ENCODE measurements at places on chromosomes 2 and 18. TPM values are rescaled to one million over a fixed set of nuclear protein-coding genes. Genes with fewer than 3 reads are reported as not detected.

- DNase-seq, result no peak
- H3K27ac ChIP-seq, result no peak overlapping the region
- no peaks in the 10 kb centered on the region for H3K27me3 ChIP-seq
- H3K4me1 ChIP-seq, result peaks cover 15% of the 10 kb centered on the region
Observed at GRCh38 chr18:35042389-35043071, 1.3 kb downstream of the MAPRE2 start.

GRCh38 chr2:54086157-54086556 is 29.3 kb upstream of the ACYP2 start:
- no peaks in the 10 kb centered on the region for H3K36me3 ChIP-seq
- no peak for DNase-seq
- H3K4me1 ChIP-seq, result peaks cover 11% of the 10 kb centered on the region
- H3K27me3 ChIP-seq, result no peaks in the 10 kb centered on the region

DNA sequence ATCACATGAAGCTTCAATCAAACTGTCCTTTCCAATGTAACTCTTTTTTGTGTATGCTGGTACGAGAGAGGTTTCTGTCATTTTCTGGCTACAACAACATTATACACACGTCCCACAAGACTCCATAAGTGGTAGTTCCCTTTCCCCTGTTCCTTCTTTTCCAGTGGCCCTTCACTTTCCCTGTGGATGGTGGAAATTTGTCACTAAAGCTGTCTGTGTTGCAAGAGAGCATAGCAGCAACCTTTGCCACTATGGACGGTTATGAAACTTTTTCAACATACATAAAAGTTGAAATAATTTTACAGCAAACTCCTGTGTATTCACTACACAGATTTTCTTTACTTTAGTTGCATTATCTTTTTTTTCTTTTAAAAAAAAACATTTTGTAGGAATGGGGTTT is 18.7 kb downstream of the DBI start:
- H3K4me3 ChIP-seq, result no peak overlapping the region
- peaks cover 5% of the 10 kb centered on the region for H3K4me1 ChIP-seq
- H3K36me3 ChIP-seq, result no peaks in the 10 kb centered on the region
- DNase-seq, result no peak
- no peaks in the 10 kb centered on the region for H3K27me3 ChIP-seq

DNA sequence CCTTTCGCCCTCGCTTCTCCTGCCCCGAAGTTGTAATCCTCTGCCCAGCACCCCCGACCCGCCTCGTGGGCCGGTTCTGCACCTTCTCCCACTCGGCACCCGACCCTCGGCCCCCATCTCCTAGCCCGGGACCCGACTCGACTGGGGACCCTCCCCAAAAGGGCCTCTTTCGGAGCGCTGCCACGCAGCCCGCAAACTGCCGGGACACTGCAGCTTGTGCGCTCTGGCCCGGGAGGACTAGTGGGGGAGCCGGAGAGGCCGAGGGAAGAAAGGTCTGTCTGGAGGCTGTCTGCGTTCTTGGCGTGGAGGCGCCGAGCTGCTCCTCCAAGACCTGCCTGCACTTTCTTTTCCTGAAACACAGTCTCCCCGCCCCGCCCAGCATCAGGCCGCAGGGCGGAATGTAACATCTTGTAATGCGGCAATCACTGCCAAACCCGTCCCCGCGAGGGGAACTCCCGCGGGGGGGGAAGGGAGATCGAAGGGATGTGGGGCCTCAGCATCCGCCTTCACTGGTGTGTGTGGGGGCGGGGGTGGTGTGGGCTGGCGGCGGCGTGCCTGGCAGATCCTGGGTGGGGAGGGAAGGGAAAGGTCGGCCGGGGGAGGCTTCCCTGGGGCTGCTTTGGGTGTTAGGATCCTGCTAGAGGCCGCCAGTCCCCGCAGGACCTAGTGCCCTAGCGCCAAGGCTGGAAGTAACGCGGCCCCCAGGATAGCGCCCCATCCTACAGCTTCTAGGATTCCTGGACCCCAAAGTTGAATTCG is 7.4 kb downstream of the DLX2 start:
- H3K4me1 ChIP-seq, result peaks cover 40% of the 10 kb centered on the region
- peaks cover 98% of the 10 kb centered on the region for H3K27me3 ChIP-seq
- peak; percentile 67 for DNase-seq
- no peak overlapping the region for H3K27ac ChIP-seq
- H3K36me3 ChIP-seq, result no peaks in the 10 kb centered on the region
- H3K4me3 ChIP-seq, result no peak overlapping the region

DNA sequence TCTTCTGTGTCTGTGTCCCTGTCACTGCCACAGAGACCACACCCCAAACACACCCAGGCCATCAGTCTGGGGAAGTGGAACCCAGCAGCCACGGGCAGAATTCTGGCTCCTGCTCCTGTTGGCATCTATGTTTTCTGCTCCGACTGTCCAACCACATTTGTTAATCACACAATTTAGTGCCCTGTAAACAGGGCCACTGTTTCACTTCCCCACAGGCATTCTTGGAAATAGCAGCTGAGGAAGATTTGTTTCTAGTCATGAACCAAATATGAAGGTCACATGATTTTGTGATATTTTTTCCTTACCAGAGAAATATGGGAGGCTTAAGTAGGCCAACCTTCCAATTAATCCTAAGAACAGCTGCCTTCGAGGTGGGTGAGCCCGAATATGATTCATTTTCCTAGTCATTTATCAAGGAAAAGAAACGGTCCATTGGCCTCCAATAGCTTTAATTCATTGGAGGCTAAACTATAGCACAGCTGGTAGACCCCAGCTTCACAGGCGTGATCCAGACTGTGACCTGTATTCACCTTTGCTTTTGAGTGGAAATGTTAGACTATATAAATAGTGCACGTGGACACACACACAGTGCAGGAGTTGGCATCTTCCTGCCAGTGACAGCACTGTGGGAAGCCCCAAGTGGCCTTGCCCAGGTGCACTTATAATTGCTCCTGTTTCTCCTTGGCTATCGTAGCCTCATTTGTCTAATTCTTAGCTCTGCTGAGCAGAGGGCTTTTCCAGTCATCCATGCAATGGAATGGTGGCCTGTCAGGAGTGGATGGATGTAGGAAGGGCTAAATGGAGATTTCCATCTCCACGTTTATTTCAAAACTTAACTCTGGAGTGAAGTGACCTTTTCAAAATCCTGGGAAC is 267.9 kb downstream of the LPIN1 start:
- no peaks in the 10 kb centered on the region for H3K27me3 ChIP-seq
- H3K27ac ChIP-seq, result no peak overlapping the region
- H3K4me1 ChIP-seq, result no peaks in the 10 kb centered on the region

Gene PLEKHM3
- 14.3 TPM for total RNA-seq

Gene BOLL
- total RNA-seq, result not detected

All from hepatocyte (in vitro differentiated cells).